Left lung (tissue), 14 donors: ENCODE measurements at places on chromosomes 4 and X. TPM values are rescaled to one million over a fixed set of nuclear protein-coding genes. Genes with fewer than 3 reads are reported as not detected.

Gene CT55
- not detected for total RNA-seq

Gene SPRY1
- 85.1 TPM for total RNA-seq

GRCh38 chr4:6313216-6313615 lies 43.6 kb downstream of the WFS1 start:
- H3K4me1 ChIP-seq = no peaks in the 10 kb centered on the region
- H3K4me3 ChIP-seq = no peak overlapping the region
- H3K36me3 ChIP-seq = no peaks in the 10 kb centered on the region
- H3K27ac ChIP-seq = no peak overlapping the region
- peaks cover 37% of the 10 kb centered on the region for H3K27me3 ChIP-seq

GRCh38 chrX:64338296-64338695 lies 57.0 kb downstream of the MTMR8 start:
- no peaks in the 10 kb centered on the region for H3K36me3 ChIP-seq
- no peak overlapping the region for H3K27ac ChIP-seq
- no peak for DNase-seq
- no peak overlapping the region for H3K4me3 ChIP-seq
- no peaks in the 10 kb centered on the region for H3K27me3 ChIP-seq

GRCh38 chr4:47071901-47072341 lies 40.6 kb downstream of the GABRB1 start:
- H3K4me1 ChIP-seq = no peaks in the 10 kb centered on the region
- no peaks in the 10 kb centered on the region for H3K36me3 ChIP-seq
- no peak overlapping the region for H3K4me3 ChIP-seq
- H3K27ac ChIP-seq = no peak overlapping the region

DNA sequence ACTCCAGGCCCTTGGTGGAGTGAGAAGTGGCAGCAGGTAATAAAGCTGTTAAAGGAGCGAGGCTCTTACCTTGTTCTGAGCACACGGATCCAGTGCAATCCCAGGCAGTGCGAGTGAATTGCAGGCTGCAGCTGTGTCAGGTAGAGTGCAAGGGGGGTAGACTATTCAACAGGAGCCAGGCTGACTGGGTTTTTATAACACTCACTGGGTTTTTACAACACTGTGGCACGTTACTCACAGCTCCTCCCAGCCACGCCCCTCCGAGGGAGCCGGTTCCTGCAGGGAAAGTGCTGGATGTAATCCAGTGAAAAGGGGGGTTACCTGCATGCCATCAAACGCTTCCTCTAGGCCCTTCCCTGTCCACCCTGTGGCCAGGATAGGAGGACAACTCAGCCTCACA lies 358 bp downstream of the FGFBP1 start:
- no peak overlapping the region for H3K4me3 ChIP-seq
- no peaks in the 10 kb centered on the region for H3K4me1 ChIP-seq
- no peaks in the 10 kb centered on the region for H3K27me3 ChIP-seq
- H3K36me3 ChIP-seq = no peaks in the 10 kb centered on the region
- H3K27ac ChIP-seq = no peak overlapping the region
- peak; percentile 81 for DNase-seq

Gene FHL1
- total RNA-seq = 150 TPM

DNA sequence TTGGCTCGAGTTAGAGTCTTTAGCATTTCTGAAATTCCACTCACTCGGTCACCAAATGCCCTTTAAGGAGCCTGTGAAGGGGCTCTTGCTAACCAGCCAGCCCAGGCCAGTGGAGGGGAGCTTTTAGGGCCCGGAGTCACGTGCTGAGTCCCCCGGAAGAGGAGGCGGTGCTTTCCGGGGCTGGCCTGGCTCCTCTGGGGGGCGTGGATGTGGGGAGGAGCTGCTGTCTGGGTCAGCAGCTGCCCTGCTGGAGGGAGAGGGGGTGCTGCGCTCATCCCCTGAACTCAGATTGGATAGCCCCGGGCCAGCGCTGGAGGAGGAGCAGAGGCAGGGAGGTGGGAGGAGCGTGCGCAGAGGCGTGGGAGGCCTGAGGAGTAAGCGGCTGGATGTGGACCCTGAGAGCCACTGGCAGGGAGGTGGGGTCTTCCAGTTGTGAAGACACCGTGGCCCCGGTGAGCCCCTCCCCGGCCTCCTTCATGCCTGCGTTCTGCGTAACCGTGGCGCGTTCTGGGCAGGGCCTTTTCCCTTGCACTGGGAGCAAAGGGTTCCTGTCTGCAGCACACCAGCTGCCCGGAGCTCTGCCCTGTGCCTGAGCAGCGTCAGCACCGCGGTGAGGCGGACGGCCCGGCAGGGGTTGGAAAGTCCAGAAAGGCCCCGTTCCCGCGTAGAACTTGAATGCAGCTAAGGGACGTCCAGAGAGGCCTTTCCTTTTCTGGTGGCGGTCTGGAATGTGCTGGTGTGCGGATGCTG lies 19.7 kb downstream of the MAEA start:
- peaks cover 54% of the 10 kb centered on the region for H3K4me1 ChIP-seq
- no peaks in the 10 kb centered on the region for H3K36me3 ChIP-seq
- H3K27me3 ChIP-seq = no peaks in the 10 kb centered on the region
- H3K4me3 ChIP-seq = peak overlapping the region; percentile 34

GRCh38 chrX:150868625-150869024 lies 29.8 kb downstream of the CD99L2 start:
- H3K27ac ChIP-seq = no peak overlapping the region
- no peaks in the 10 kb centered on the region for H3K4me1 ChIP-seq
- no peaks in the 10 kb centered on the region for H3K36me3 ChIP-seq
- H3K27me3 ChIP-seq = no peaks in the 10 kb centered on the region

- H3K27me3 ChIP-seq = peaks cover 97% of the 10 kb centered on the region
- H3K36me3 ChIP-seq = no peaks in the 10 kb centered on the region
- no peak overlapping the region for H3K27ac ChIP-seq
- H3K4me3 ChIP-seq = no peak overlapping the region
- no peaks in the 10 kb centered on the region for H3K4me1 ChIP-seq
Observed at GRCh38 chr4:1031956-1032795, 20.8 kb downstream of the FGFRL1 start.

GRCh38 chr4:53786632-53787031 lies 195.3 kb upstream of the LNX1 start:
- no peaks in the 10 kb centered on the region for H3K4me1 ChIP-seq
- no peak overlapping the region for H3K4me3 ChIP-seq
- H3K27ac ChIP-seq = peak overlapping the region; percentile 5
- DNase-seq = no peak
- H3K36me3 ChIP-seq = no peaks in the 10 kb centered on the region
- H3K27me3 ChIP-seq = no peaks in the 10 kb centered on the region
